ENCODE measurements at places on chromosomes 13 and 19.

GRCh38 chr13:110676595-110677587 lies 29.0 kb downstream of the CARS2 start:
- DNase-seq: no peak

- no peak for DNase-seq
These were observed 214.2 kb downstream of the LACC1 start for GRCh38 chr13:44093607-44094564.

DNA sequence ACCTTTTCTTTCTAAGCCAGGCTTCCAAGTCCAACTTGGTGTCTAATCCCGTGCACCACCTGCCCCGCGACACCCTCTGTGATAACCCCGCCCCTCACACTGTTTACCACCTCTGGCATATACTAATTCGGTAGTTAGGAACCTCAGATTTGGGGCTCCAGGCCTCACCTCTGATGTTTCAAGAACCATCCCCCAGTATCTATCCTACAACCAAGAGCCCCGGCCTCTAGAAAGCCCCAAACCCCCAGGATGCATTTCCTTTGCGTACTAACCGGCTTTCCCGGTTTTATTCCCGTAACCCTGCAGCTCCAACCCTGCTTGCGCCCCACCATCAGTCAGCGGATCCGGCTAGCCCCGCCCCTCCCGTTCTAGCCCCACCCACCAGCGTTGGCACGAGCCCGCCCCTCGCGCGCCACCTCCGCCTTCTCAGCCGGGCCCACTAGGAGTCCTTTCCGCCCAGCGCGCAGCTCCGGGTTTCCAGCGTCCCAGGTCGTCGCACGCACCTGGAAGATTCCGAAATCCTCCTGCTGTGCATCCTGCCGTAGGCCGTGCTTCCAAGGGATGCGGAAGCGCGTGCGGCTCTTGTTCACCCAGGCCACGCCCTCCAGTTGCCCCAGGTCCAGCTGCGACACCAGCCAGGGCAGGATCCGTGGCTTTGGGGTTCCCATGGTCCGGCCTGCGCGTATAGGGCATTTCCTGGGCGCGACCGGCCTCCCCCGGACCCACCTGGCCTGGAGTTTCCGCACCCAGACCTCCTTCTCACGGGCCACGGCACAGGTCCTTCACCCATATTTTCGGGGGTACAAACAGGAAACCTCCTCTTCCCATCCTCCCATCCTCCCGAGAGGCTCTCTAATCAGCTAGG lies 1.3 kb downstream of the IRF3 start:
- peak; percentile 63 for DNase-seq

DNA sequence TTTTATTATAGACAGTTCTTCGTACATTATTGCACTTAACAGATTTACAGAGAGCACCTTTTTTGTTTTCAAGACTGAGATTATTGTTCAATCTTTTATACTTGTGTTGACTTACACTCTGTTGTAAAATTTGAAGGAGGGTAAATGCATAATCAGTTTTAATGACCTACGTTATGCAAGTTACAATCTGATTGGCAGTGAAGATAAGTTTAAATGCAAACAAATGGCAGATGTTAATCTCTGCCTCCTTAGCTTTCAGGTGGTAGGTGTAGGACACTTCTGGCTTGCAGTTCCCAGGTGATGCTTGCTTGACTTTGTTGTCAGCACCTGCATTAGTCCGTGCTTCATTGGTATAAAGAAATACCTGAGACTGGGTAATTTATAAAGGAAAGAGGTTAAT lies 424.9 kb downstream of the FGF9 start:
- no peak for DNase-seq

DNA sequence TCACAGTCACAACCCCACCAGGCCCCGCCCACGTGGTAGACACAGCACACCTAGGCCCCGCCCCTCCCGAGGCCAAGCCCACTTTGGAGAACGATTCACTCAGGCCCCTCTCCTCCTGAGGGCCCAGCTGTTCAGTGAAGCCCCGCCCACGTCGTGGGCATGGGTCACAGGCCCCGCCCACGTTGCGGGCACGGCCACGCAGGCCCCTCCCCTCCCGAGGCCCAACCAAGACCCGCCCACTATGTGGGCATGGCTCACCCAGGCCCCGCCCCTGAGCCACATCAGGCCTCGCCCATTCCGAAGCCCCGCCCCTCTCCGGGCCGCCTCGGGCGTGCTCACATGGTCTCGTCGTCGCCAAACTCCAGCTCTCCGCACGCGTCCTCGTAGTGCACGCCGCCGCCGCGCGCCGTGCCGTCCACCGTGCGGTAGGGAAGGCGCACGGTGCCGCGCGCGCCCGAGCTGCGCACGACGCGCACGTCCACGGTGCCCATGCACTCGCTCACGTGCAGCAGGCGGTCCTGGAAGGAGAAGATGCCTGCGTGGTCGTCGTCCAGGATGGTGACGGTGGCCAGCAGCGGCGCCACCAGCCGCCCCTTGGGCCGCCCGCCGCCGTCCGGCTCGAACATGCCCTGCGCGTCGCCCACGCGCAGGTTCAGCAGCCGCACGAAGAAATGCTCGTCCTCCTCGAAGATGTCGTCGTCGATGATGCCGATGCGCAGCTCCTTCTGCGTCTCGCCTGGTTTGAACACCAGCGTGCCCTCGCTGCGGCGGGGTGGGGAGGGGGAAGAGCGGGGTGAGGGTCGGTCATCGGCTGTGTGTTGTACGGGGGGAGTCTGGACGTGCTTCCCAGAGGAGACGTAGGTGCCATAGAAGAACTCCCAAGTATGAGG lies 24.0 kb downstream of the SLC8A2 start:
- no peak for DNase-seq
